Suppressor macrophage (primary cell): ENCODE measurements at places on chromosomes 2 and 18.

DNA sequence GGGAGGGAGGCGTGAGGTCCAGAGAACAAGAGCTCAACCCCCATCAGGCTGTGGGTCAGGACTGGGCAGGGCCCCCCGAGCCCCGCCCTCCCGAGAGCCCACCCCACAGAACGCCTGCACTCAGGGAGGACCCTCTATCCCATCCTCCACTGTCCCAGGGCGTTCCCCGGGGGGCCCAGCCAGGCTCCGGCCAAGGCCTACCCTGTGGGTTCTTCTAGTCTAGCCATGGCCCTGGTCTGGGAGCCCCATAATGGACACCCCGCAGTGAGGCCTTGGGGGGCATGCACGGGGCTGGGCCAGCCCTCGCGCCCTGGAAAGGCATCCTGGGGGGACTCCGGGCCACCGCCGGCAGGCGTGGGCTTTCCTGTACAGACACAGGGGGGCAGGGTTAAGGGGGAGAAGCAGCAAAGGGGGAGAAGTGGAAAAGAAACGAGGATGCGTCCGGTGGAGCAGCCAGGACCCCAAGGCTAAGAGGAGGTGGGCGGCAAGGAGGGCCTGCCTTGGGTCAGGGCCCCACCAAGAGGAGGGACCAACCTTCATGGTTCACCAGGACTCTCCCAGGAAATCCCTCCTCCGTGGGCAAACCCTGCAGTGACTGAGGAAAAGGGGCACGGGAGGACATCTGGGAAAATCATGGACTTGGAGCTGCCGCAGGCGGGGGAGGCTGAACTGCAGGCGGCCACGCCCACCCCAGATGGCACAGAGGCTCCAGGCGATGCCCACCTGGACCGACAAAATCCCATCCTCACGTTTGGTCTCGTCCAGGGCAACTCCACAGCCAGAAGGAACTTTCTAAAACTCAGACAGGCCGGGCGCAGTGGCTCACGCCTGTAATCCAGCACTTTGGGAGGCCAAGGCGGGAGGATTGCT is 2.7 kb upstream of the CROCC2 start:
- DNase-seq = no peak

DNA sequence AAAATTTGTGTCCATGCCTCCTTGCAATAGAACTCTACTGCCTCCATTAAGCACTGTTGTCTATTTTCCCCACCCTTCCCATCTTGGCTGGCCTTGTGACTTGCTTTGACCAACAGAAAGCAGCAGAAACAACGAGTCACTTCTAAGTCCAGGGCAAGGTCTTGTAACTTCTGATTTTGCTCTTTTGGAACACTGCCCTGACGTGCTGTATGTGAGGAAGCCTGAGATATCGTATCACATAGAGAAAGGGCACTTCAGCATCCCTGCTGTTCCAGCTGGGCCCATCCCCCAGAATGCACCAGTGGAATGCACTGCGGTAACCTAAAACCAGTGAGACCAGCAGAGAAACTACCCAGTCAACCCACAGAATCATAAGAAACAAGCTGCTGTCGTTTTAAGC is 28.1 kb downstream of the NCKAP1 start:
- DNase-seq = no peak

DNA sequence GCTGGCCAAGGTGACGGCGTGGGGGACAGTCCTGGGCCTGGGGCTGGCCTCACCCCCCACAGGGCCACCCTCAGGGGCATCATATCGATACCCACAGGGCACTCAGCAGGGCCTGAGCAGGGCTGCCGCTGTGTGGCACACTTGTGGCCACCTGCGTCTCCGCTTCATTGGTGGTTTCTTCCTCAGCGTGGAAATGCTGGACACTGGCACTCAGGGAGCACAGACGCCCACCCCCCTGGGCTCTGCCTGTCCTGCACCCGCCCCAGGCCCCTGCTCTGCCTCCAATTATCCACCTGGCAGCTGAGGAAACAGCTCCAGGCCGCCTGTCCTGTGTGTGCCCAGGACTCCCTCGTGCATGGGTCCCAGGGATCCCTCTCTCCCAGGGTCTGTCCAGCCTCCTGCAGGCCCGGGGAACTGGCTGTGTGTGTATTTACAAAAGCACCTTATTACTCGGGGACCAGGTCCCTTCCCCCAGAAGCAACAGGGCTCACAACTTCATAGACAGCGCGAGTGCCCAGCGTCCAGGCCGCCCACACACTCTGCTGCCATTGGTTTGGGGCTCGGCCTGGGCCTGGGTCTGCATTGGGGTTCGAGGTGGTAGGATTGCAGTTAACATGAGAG is 13.1 kb downstream of the CROCC2 start:
- DNase-seq = no peak

DNA sequence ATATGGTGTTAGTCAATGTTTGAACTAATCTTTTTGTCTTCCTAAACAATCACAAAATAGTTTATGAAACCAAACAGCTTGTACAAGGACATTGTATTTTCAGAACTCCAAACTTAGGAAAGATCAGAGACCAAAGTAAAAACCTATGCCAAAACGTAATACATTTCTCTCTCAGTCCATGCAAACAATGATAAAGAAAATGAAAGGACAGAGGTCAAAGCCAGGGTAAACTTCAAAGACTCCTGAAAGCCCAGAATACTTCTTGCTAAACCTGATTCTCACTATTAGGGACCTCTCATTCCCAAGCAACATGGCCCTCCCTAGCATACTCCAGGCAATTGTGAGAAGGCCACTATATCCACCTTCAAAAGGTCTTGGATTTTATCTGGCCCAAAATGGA is 105.1 kb upstream of the GALNT5 start:
- no peak for DNase-seq

DNA sequence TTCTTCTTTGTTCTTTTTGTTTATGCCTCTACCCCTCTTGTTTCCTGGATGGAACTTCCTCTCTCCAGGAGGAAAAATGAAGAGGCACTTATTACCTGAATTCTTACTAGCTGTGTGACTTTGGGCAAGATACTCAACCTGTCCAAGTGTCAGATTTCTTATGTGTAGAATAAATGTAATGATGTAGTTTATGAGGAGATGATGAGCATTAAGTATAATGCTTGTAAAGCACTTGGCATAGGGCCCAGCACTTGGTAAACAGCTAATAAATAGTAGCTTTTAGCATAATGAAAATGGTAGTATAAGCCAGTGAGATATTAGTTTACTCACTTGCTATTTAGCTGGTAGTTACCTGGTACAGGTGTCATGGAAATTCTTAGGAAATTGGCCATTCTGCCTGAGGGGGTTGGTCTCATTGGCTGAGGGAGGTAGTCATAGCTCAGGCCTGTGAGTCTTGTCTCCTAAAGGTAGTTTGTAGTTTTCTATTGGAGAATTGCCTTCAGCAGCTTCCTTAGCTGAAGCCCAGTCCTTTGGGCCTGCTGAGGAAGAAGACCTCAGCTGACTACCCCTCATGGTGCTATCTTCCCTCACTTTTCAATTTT is 133.4 kb upstream of the NABP1 start:
- DNase-seq = no peak

DNA sequence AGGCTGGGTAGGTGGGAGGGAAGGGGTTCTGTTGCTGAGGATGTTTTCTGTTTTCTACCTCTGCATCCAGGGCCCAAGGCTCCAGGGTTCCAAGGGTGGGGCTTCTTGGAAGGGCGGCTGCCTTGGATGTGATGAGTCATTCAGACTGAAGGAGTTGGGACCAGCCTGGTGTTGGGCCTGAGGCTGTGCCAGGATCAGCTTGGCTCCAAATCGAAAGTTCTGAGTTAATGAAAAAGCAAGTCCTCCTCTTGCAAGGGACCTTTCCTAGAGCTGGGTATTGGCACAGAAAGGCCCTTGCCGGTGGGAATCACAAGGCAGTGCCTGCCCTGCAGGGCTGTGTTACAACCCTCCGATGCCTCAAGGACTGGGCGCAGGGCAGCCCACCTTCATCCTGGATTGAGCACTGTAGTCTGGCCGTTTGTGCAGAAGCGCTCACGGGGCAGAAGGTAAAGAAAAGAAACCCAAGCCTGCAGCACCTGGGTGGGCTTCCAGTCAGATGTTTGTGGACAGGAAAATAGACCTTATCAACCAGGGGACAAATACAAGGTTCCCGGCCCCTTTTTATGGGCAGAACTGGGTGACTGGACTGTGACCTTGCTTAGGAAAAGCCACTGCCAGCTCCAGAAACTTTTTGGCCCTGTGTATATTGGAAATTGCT is 52.5 kb upstream of the MCFD2 start:
- peak; percentile 48 for DNase-seq

- no peak for DNase-seq
Measured at GRCh38 chr2:96923201-96923600, 53.3 kb upstream of the SEMA4C start.

DNA sequence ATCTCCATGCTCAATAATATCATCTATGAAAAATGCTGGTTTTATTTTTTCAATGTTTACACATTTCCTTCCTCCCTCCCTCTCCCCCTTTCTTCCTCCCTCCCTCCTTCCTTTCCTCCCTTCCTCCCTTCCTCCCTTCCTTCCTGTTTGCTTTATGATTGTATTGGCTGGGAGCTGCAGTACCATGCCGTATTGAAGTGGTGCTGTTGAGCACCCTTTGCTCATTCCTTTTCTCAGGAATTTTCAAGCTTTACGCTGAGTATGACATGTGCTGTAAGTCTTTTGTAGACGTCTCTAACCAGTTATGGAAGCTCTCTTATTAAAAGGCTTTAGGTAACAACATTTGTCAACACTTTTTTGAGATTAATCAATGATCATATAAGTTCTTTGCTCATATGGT is 100.4 kb downstream of the SNTG2 start:
- DNase-seq = no peak
